Activated CD4-positive, CD25-positive, alpha-beta regulatory T cell (primary cell): ENCODE measurements at places on chromosomes 6 and 20.

DNA sequence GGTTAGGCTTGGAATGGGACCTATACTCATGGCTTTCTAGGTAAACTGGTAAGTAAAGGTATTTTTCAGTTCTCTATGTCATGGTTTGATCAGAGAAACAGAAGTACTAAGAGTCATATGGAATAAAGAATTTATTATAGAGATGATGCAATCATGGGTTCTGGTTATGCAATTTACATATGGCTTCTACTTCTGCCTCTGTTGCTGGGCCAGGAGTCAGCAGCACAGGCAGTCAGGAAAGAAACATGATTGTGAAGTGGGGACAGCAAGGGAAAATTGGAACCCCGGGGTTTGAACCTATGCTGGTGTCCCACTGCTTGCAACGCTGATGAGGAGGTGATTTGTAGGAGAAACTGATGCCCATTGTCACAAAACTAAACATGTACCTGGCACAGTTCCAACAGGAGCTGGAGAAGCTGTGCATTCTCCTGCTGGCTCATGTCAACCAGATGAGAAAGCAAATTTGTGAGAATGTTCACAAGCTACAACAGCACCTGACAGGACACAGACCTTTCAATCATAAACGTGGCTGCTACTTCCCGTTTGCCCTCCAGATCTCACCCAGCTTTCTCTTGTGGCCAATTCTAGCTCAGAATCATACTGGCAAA lies 887.1 kb downstream of the TFAP2A start:
- no peak for DNase-seq

DNA sequence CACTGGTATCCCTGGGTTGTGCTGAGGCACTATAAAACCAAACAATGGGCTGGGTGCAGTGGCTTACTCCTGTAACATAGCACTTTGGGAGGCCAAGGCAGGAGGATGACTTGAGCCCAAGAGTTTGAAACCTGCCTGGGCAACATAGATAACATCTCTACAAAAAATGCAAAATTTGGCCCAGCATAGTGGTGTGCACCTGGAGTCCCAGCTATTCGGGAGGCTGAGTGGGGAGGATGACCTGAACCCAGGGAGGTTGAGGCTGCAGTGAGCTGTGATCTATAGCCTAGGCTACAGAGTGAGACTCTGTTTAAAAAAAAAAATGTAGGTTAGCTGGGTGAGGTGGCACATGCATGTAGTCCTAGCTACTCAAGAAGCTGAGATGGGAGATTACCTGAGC lies 7.7 kb upstream of the SLC4A11 start:
- no peak for DNase-seq

DNA sequence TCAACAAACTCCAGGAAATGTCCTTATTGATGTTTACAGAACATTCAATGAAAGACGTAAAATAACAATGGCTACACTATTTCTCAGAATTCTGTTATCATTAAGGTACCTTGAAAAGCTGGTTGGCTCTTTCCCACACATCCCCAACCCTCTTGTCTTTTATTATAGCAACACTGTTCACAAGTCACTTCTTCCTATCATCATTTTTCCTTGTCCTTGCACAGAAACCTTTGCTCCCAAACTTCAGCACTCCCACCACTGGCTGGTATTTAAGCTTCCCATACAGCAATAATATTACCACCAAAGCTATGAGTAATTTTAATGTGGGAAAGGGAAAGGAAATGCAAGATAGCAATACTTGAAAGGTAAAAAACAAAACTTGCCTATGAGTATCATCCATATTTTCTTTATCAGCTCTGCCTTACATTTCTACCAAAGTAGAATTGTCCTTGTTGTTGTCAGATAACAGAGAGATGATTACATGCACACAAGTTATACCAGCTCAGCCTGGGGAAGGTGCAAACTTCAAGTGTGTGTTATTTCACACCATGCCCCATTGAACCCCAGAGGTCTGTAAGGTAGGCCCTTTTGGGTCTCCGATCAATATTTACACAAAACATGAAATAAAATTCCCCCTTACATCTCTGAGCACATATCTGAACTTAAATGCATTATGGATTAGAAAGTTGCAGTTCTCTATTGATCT lies 32.2 kb downstream of the ARHGAP18 start:
- no peak for DNase-seq

DNA sequence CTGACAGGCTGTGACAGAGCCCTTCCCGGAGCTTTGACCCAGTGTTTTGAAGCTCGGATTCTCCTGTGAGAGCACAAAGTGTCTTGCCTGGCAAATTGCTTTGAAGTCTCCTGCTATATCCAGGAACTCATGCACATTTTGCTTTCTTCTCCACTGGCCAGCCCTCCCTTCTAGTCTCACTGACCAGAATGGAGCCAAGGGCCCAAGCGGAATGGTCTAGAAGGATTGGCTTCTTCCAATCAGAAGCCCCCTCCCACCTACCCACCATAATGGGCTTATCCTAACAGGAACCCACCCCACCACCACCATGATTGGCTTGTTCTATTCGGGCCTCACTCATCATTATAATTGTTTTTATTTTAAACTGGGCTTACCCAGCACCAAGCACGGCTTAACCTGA lies 130.1 kb downstream of the PXDC1 start:
- DNase-seq, result no peak

DNA sequence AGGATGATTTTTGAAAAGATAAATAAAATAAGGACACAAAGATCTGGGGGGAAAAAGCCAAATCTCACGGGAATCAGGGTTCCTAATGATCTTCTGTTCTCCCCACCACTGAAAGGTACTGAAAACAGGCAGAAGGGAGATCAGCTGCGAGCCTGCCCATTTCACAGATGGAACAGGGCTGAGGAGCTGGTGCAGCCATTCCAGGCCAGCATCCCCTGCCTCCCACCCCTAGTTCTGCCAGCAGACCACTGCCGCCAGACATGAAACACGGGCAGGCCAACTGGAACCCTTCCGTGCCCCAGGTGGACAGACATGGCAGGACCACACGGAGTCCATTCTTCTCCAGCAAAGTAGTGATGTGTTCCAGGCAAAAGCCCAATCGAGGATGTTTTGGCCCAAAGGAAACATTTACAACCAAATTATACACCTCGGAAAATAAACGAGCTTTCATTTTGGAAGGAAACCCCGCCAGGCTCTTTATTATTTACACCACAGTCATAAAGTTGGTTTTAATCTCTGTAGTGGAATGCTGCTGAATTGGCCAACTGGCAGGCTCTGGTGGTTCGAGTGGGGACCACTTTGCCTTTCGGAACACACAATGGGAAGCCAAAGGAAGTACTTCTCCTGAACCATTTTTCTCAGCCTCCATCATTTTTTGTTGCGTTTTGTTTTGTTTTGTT lies 28.2 kb downstream of the ISM1 start:
- DNase-seq, result no peak

DNA sequence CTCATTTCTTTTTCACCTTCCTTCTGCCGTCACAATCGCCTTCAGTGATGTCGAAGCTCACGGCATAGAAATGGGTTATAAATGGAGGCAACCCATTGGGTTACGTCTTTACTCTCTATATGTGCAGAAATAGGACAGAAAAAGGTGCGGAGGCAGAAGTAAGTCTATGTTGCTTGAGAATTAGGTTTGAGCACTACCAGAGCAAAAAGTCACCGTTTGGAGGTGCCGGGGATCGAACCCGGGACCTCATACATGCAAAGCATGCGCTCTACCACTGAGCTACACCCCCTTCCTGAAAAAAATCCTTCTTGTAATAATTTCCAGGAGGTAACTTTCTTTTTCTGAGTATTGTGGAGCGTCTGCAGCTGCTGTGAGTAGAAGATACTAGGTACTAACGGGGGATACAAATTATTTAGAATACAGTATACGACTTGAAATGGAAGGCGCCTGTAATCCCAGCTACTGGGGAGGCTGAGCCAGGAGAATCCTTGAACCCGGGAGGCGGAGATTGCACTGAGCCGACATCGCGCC lies 134.2 kb downstream of the TRIM27 start:
- no peak for DNase-seq

DNA sequence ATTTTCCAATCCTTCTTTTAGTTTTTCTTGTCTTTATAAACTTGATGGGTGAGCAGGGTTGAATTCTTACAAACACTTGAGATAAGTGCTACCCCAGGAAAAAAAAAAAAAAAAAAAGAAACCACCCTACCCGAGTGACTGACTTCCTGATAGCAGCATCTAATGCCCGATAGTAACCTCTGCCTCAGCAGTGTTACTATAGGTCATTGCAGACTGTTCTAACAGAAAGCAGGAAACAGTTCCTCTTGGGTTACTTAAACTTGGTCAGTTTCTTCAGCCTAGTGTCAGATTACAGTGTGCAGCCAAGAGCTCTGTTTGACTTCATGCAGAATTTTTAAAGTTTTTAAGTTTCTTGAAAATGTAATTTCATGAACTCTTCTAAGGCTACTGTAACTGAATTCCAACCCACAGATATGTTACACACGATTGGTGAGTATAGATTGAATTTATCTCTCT lies 2.1 kb downstream of the MYLIP start:
- no peak for DNase-seq

GRCh38 chr6:112289038-112289566 lies 34.7 kb upstream of the LAMA4 start:
- no peak for DNase-seq

- no peak for DNase-seq
These were observed 4.3 kb upstream of the DYNLRB1 start for GRCh38 chr20:34511891-34512265.

DNA sequence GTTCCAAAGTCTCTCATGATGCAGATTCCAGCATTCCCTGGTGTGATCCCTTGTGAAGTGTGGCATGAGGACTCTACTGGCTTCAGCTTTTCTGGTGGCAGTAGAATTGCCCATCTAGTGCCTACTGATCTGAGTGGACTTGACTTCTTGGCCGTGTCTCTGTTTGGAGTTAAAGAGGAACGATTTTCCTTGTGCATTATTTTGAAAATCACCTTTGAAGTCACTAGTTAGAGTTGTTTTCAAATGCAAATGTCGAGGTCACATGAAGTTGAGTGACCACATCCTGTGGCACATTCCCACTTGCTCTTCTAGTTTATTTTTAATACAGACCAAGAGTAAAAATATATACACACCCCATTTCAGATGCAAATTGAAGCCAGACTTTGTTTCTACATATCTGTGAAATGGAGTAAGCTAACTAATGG lies 270.7 kb upstream of the TAB2 start:
- DNase-seq, result no peak

DNA sequence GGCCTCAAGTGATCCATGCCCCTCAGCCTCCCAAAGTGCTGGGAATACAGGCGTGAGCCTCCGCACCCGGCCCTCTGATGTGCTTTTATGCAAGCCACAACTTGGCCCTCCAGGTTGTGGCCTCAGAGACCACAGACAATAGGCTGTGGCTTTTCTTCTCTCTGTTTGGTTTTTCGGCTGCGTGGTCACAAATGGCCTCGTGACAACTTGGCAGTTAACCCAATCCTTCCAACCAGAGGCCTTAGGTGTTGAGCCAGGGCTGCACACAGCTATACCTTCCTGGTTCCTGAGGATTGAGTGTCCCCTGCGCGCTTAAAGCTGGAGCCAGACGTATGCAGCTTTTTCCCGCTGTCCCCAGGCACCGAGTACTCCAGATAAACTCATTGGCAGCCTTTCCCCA lies 6.3 kb upstream of the TGM3 start:
- DNase-seq, result no peak

DNA sequence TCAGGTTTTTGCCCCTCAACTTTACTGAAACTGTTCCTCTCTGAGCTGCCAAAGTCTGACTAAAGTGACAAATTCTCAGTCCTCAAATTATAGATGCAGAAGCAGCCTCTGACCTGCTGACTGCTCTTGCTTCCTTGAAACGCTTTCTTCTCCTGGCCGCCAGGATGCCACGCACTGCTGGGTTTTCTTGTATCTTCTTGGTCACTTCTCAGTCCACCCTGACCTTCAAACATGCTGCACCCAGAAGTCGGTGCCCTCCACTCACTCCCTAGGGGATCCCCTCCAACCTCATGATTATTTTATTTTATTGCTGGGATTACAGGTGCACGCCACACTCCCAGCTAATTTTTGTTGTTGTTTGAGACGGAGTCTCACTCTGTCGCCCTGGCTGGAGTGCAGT lies 24.7 kb downstream of the SYNJ2 start:
- DNase-seq, result no peak

DNA sequence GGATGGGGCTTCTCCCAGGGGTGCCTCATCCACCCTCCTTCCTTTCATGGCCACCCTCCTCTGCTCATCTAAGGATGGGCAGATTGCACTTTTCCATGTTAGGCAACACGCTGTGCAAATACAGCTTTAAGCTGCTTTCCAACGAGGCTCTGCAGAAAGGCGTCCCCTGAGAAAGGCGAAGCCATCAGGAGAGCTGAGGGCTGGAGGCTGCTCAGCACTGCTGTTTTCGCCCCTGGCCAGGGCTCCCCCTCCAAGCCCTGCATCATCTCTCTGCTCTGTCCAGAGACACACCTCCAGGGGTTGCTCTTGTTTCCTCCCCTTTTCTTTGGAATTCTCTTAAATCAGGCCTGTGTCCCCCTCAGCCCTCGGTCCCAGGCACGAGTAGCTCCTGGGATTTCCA lies 526.1 kb downstream of the CDH26 start:
- DNase-seq, result no peak

- no peak for DNase-seq
These were observed 5.2 kb upstream of the HINT3 start for GRCh38 chr6:125951323-125951722.

- no peak for DNase-seq
These were observed 27.5 kb downstream of the SASH1 start for GRCh38 chr6:148370176-148370575.

GRCh38 chr6:136792410-136793262 lies at the start of gene MAP3K5:
Gene MAP3K5, minus strand, starts transcription at chr6:136792477. Its CDS starts 320 bp downstream, at chr6:136792157.
- DNase-seq, result peak; percentile 90

GRCh38 chr20:4829514-4830215 lies 108.0 kb downstream of the PRND start:
- DNase-seq, result no peak

DNA sequence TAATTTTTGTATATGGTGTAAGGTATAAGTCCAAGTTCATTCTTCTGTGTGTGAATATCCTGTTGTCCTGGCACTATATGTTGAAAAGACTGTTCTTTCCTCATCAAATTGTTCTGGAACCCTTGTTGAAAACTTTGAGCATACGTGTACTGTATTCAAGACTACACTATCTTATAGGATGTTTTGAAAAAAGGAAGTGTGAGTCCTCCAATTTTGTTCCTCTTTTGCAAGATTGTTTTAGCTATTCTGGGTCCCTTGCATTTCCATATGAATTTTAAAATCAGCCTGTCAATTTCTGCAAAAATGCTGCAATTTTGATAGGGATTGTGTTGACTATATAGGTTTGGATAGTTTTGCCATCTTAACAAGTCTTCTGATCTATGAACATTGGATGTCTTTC lies 195.2 kb downstream of the BACH2 start:
- DNase-seq, result no peak

- DNase-seq, result no peak
These were observed 86.9 kb downstream of the SH3BGRL2 start for GRCh38 chr6:79717989-79718388.

DNA sequence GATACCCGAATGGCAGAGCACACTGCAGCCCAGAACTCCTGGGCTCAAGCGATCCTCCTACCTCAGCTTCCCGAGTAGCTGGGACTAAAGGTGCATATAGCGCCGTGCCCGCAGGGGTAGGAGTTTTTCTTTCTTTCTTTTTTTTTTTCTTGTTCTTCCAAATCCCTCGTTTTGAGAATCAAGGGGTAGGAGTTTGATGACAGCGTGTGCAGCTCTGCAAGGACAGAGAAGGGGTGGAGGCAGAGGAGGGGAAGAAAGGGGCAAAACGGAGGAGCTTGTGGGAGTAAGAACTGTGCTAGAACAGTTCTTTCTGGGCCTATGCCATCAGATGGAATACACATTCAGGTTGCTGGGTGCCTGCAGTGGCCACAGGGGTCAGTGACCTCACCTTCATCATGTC lies 15.3 kb downstream of the RRP36 start:
- no peak for DNase-seq

- DNase-seq, result no peak
These were observed 5.1 kb downstream of the MOCS1 start for GRCh38 chr6:39929039-39929732.
